NCI-H1694 treated with DMSO at 0.1 percent for 48 hours (cell line): ENCODE measurements at places on chromosomes 2 and 18.
A peak's percentile ranks its signal among the peaks of the same experiment; 100 is the strongest.

DNA sequence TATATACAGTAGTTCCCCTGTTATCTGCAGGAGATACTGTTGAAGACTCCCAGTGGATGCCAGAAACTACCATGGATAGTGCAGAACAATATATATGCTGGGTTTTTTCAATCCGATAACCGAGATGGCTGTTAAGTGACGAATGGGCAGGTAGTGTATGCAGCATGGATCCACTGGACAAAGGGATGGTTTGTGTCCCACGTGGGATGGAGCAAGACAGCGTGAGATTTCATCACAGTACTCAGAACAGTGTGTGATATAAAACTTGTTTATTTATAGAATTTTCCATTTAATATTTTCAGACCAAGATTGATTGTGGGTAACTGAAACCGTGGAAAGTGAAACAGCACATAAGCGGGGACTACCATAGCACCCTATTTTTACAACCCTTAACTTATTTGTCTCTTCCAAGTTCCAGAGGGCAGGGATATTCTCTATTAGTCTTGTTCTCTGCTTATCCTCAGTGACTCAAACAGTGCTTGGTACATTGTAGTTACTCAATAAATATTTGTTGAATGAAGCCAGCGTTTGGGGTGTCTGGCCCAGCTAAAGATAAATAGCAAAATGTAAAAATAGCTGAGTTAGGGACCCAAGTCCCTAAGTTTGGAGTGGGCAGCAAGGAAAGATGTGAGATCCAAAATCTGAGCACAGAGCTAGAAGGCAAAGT, 50.0 kb downstream of the RHBDD1 start:
- DNase-seq: no peak

DNA sequence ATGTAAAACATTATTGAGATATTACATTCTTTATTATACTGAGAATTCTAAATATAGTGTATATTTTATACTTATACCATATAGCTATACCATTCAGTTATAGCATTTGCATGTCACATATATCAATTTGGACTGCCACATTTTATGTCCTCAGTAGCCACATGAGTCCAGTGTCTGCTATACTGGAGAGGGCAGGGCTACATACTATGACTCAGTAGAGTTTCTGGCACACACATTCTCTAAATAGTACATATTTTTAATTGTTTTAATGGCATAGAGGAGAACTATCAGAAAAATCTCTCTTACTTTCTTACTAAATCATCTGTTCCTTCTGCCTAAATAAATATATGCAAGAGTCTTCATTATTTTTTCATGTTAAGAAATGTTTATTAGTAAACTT, 55.4 kb upstream of the COL5A2 start:
- no peak for DNase-seq

DNA sequence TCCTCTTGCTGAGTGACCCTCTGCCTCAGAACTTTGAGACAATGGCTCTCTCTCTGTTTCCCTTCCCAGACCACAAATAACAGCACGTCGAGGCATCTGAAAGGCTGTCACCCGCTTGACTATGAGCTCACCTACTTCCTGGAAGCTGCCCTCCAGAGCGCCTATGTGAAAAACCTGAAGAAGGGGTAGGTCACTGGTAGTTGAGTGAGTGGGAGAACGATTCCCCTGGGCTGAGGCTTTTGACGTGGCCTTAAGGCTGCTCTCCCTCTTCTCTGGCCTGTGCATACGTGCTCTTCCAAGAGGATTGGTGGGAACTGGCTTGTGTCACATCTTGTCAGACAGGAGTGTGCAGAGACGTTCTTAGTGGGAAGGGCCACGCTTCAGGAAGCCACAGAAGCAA, 63.1 kb upstream of the MCFD2 start:
- no peak for DNase-seq

- DNase-seq: no peak
These were observed 54.2 kb downstream of the DDX1 start for GRCh38 chr2:15645720-15646385.

DNA sequence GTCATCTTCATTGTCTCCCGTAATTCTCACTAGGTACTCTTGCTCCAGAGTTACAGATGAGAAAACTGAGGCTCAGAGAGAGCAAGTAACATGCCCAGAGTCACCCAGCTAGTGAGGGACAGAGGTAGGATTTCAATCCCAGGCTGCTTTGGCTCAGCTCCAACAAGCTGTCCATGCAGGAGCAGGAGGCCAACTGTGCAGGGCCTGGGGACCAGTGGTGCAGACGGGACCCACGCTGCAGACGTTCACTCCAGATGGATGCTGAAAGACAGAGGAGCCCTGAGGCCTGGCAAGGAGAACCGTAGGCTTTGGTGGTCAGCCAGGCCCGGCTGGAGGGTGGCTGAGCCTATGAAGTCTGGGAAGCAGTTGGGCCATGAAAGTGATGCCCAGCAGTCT, 102.6 kb downstream of the MCFD2 start:
- no peak for DNase-seq

- DNase-seq: no peak
These were observed 18.8 kb downstream of the COX7A2L start for GRCh38 chr2:42342061-42342794.

DNA sequence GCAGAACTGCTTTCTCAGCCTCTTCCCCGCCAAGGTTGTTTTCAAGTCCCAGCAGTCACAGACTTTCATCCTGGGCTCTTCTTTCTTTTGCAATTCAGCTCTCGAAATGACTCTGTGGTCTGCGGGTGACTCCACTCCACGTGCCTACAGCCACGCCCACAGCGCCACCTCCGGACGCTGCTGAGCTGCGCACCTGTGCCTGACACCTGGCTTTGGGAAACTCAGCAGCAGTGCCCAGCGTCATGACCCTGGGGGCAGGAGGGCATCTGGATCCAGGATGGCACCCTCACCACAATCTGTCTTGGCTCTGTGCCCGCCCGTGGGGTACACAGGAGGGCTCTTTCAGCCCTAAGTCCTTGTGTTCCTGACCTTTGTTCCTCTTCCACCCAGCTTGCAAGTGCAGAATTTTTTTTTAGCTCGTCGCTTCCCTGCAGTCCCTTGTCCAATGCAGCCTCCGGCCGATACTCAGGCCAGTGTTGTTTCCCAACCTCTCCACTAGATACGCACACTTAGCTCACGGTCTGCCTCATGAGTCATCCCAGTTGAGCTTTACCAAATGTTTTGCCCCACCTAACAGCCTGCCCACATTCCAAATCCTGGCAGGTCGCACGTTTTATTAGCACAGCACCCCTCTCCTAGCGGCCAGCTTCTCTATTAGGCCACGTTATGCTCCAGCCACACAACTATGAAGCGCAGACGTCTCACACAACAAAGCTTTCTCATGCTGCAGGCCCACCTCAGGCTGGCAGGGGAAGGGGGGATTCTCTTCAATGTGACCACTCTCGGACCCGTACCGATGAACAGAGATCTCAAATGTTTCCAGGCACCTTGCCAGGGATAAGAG, 6.5 kb upstream of the CAPN10 start:
- peak; percentile 82 for DNase-seq

DNA sequence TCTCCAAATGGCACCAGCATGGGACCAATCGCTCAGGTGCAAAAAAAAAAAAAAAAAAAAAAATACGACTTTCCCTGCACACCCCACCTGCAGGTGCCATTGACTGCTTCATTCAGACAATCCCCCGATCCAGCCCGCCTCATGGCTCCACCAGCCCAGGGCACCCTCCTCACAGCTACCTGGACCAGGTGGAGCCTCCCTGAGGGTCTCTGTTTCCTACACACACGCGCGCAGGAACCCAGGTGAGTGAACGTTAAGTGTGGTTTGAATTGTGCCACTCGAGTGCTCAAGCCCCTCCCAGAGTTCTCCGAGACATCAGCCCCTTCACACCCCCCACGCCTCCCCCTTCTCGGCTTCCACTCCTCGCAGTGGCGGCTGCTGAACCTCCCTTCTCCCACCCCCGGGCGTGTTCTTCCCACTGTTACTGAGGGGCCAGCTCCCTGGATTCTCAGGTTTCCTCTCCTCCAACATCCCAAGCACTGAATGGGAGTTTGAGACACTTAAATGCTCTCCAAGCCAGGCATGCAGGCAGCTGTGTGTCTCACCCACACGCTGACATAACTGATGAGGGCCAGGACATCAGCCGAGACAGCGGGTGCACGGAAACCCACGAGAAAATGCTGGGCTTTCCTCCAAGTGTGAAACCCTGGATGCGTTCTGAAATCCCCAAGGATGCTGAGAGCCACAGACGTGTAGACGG, 88.8 kb upstream of the SNTG2 start:
- DNase-seq: no peak

DNA sequence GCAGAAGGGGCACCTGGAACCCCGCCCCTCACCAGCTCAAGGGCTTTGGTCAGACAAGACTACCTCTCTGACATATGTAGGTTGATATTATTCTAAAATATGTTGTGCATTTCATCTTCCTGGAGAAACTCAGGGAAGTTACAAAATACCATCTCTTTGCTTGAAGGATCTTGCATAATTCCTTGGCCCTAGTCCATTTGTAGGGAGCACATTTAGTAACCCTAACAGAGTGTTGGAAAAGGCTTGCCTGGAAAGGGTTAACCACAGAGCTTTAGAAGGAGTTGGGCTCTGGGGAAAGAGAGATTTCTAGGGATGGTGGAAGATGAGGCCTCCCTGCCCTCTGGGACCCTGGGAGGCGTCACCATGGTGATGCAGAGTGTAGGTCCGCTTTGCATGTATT, 143.0 kb upstream of the SLC1A4 start:
- DNase-seq: no peak

DNA sequence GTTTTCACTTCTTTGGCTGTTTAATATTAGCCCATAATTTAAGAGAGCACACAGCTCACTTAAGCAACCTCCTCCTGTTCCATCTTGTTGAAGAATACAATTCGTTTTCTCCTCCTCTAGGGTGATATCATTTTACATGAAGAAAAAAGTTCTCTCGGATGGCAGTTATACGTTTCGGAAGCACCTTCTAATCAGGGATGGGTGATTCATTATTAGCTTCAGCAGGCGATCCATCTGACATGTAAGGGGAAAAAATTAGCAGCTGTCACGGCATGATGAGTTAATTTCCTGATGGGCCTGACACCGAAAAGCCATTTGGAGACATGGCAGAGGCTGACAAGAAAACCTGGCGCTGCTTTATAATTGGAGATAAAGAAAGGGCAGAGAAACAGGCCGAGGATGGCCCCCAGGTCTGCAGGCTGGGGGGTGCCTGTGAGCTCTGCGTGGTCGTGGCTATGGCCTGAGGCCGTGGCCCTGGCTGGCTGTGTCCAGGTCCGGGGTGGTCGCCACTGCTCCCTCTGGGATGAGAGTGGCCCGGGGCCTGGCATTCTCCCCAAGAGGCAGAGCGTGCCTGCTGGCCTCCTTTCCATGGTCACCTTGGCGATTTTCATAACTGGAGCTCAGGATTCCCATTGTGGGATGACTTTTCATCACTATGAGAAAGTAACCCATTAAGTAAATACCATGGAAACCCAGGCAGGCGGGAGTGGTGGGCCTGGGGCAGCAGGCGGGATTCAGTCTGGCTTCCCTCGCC, 140.1 kb downstream of the PTGR3 start:
- DNase-seq: no peak

- DNase-seq: peak; percentile 44
These were observed 548 bp downstream of the KANSL3 start for GRCh38 chr2:96637385-96638143.

GRCh38 chr2:202290970-202291369, 25.4 kb downstream of the NOP58 start:
- no peak for DNase-seq

DNA sequence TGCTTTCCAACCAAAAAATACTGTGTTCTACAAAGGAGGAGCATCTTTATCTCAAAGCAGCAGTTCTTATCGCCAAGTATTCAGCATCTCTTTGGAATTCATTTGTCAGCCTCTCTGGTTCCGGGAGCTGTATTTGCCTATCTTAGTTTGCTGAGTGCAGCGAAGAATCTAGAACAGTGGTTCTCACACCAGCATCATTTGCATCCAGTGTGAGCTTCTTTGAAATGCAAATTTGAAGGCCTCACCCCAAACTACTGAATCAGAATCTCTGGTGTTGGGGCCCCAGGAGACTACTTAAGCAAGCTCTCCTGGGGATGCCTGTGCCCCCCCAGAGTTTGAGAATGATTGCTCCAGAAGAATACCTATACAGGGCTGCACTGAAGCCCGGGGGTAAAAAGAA, 1.5 kb upstream of the PTPN2 start:
- no peak for DNase-seq

- peak; percentile 4 for DNase-seq
These were observed 686.1 kb downstream of the KCNJ3 start for GRCh38 chr2:155384555-155385123.

DNA sequence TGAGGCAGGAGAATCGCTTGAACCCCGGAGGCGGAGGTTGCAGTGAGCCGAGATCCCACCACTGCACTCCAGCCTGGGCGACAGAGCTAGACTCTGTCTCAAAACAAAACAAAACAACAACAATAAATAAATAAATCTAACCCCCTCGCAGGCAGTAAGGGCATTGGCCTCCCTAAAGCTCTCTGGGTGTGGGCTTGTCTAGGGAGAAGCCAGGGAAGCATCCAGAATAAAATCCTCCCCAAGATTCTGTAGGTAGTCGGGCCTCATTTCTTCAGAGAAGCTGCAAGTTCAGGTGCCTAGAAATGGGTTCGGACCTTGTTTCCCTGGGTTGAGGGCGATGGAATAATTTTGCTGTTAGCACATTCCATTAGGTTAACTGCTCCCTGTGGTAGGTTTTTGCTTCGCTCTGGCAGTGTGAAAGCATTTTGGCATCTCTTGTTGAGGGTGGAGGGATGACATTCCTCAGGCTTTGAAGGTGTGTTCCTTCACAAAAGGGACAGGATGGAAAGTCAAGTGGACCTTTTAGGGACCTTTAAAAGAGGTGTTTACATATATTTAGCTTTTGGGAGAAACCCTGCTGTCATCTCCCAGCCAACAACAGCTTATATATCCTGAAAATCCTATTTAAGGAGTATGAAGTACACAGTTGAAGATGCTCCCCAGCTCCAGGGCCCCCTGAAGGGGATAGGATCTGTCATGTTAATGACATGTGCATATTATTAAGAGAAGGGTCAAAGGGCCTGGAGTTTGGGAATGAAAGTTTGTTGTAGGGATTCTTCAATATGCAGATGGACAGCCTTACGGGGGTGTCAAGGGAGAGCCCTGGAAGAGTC, 17.7 kb downstream of the MYCN start:
- no peak for DNase-seq

- no peak for DNase-seq
These were observed 80.6 kb downstream of the ARHGAP15 start for GRCh38 chr2:143209570-143210445.

GRCh38 chr2:175804122-175804521, 197.9 kb downstream of the LNPK start:
- no peak for DNase-seq

GRCh38 chr2:219476652-219477151, 22.0 kb upstream of the GMPPA start:
- peak; percentile 50 for DNase-seq

DNA sequence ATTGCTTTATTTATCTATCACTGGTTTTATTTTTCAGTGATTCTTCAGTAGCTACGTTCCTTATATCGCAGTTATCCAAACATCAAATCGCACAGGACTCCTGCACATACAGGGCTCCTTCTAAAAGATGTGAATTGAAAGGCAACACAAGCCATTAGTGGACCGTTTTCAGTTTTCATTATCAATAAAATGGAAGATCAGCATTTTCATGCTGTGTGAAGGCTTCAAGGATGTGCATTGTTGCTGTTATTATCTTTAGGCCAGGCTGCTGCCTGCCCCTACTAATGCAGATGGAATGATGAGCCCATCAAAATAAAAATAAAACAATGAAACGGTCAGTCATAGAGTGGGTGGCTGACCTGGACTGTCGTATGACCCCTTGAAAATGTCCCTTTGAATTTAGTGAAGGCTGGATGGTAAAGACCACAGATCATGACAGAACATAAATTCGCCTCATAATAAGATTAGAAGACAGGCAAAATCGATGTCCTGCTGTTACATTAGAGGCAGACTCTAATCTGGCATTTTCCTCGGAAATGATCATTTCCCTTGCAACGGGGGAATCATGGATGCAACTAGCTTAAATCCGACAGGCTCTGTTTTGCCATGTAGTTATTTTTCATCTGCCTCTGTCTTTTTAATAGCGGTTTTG, 32.9 kb downstream of the ITGB6 start:
- no peak for DNase-seq
